ENCODE measurements at places on chromosomes 1 and 21.
A peak's percentile ranks its signal among the peaks of the same experiment; 100 is the strongest.

GRCh38 chr1:208028526-208028925 is 117.6 kb upstream of the CD34 start:
- no peak for DNase-seq

- no peak for DNase-seq
Measured at GRCh38 chr1:235087906-235088305, 40.7 kb downstream of the TOMM20 start.

GRCh38 chr21:34783815-34784214 is 115.0 kb downstream of the CLIC6 start:
- DNase-seq: no peak

DNA sequence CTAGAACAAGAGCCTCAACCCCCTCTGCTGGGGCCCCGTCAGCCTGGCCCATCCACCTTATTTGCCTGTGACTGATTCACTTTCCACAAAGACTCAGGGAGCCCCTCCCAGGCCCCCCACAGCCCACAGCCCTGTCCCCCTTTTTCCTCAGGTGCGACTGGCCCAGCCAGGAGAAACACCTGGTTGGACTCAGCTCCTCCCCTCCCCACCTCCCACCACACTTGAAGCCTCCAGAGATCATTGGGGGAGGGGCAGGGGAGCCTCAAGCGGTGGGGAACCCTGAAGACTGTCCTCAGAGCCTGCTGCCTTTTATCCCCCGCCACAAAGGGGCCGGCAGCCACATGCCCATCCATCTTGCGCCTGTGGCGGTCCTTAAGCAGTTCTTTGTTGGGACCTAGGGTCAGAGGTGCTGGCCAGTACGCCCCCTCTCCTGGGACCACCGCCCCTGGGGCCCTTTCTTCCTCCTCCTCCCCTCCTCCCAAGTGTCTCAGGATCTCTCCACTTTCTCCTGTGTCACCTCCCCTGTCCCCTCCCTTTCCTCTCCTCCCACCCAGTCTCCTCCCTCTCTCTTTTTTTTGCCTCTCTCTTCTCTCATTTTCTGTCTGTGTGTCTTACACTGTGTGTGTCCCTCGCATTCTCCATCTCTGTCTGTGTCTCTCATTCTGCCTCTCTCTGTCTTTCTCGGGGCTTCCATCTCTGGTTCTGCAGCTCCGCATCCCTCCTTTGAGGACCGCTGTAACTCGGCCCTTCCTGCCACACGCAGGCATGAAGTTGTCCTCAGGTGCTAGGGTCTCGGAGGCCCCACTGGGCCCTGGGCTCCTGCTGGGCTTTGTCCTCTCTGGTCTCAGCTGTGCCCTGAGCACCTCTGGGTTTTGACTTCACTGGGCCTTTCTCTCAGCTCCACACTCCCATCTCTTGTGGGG is 12.2 kb downstream of the CRABP2 start:
- no peak for DNase-seq

DNA sequence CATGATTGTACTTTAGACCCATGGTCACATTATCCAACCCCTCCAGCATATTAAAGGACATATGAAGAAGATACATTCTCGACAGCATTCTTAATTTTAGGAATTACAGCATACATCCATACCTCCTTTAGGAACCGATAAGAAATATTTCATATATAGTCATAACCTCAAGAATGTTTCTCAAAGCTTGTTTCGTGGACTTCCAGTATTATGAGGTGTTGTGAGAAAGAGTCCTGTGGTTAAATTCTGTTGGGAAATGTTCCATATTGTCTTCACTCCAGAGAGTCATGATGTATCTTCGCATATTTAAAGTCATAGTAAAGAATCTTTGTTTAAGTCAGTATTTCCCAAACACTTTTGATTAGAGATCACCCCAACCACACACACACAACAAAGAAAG is 321.0 kb upstream of the SNX7 start:
- peak; percentile 86 for DNase-seq

DNA sequence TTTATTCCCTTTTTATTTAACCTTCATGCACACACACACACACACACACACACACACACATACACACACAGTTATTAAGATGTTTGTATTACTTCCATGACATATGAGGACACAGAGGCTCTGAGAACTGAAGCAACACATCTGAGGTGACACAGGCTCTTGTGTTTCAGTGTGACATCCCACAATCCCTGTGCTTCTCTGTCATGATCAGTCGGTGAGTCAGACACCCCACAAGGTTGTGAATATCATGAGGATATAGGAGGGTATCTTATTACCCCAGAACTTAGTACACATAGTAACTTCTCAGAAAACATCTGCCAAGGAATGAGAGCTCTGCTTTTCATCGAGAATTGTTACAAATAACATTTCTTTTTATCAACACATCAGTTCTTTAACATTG is 459.3 kb downstream of the PLPP3 start:
- peak; percentile 36 for DNase-seq

GRCh38 chr1:196309386-196309785 is 298.9 kb downstream of the KCNT2 start:
- DNase-seq: peak; percentile 9

DNA sequence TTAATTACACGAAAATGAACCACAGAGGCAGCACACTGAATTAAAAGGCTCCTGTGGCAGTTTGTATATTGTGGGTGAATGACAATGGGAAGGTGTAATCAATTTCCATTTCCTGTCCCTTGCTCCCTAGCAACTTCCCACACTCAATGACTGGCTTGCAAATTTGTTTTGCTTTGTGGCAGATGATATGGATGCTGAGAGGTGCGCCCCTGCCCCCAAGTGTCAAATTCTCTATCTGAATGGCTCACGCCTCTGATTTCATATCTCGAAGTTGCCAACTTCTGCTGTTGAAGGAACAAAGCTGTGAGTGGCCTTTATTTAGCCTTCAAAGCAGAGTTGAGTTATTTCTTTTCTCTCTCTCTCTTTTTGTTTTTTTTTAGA is 86.0 kb downstream of the FOXD2 start:
- DNase-seq: no peak

DNA sequence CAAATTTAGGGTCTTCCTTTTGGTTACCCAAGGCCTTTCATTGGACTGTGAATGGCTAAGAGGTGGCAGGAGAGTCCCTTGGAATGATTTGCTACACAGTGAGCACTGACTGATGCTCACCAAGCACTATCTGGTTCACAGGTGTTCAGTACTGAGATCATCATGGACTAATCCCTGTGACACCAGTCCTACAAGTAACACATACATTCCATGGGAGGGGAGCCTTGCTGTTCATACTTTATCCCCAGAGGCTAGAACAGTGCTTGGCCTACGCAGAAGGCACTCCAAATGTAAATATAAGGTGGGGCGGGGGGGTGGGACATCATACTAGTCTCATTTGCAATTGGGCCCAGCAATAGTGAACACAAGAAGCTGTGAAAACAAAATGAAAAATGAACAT is 20.5 kb upstream of the TMEM200B start:
- DNase-seq: no peak

DNA sequence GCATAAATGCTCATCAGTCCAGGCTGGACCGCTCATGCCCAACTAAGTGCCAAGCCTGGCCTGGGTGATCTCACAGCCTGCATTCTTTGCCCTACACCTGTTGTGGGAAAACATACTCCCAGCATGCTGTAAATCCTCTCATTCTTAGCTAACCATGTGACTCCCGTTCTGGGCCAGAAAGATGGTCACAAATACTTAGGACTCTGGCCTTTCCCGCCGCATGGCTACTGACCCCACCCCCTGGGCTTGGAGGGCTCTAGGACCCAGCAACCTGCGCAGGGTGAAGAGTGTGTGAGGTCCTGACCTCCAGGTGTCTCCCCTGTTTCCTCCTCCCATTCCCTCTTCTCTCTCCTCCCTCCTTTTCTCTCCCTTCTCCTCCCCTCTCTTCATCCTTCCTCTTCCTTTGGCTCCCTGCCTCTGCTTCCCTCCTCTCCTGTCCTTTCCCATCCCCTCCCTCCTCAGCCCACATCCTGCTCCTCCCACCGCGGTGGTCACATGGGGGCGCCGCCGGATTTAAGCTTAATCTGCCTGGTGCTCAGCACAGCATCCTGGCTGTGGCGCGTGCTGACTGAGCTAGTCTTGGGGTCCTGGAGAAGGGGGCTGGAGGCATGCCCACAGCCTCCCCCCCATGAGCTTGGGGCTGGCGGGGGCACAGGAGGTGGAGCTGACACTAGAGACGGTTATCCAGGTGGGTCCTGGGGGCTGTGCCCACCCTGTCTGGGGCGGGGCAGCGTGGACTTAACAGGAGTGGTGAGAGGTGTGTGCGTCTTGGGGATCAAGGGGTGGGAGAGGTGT is at the start of gene CROCC:
TSS of gene CROCC (plus strand) at position 541 of the 795 bp plus-strand sequence. CDS start at position 629, 88 bp downstream.
- DNase-seq: peak; percentile 52

GRCh38 chr1:31487143-31487542 is 74.1 kb downstream of the SERINC2 start:
- no peak for DNase-seq

DNA sequence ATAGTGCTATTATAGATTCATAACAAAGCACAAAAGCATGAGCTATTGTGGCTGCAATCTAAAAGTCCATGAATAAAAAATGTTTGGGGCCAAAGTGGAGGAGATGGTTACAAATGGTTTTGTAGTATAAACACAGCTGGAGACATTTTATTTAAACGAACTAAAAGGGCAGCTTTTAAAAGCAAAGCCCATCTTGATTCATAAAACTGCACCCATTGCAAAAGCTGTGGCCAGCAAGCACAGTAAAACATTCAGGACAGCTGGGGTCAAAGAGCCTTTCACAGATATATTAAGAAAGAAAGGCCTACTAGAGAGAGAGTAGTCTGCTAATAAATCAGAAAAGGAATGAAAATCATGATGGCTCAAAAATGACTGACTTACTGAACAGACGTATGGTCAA is 520.8 kb downstream of the NUF2 start:
- DNase-seq: no peak

DNA sequence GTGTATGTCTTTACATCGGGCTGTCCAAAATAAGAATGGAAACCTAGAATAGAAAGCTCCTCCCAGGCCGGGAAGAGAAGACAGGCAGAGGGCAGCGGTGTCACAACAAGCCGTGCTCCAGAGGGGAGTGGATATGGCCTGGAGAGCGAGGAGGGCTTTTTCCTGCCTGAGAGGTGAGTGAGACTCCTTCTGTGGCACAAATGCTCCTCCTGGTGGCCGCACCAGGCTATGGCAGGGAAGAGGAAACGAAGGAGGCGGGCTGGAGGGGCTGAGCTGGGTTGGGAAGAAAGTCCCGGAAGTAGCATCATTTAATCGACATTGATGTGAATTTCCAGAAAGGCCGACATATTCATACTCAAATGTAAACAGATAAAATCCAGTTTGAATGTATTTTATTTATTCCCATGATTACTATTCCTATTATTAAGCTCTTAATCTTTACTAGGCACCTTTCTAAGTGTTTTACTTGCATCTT is 54.7 kb downstream of the MEF2D start:
- DNase-seq: peak; percentile 68

- DNase-seq: peak; percentile 57
Measured at GRCh38 chr1:31723828-31724359, 20.1 kb upstream of the COL16A1 start.

DNA sequence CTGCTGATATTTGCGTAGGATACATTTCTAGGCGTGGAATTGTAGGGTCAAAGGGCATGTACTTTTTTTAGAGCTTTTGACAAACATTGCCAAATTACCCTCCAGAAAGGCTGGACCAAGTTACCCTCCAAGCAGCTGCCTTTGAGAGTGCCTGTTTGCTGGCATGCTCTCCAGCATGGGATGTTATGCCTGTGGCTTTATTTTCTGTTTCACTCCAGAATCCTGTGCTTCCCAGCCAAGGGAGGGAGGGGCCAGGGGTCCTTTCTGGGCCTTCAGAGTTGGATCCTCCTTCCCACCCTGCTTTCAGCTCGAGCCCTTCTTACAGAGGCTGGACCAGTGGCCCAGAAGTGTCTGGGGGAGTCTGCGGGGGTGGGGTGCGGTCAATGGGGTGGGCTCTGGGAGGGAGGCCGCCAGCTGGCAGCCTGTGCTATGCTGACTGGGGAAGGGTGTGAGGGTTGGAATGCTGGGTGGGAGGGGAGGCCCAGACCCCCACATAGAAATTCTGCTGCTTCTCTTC is 81.2 kb downstream of the EPHB2 start:
- no peak for DNase-seq

Data from iris pigment epithelial cell (primary cell).